ENCODE measurements at places on chromosomes 6 and 20. TPM values are rescaled to one million over a fixed set of nuclear protein-coding genes. Genes with fewer than 3 reads are reported as not detected.

- no peak for DNase-seq
Observed at GRCh38 chr6:133369773-133370272, 128.7 kb downstream of the EYA4 start.

GRCh38 chr6:166003569-166003968, 164.1 kb downstream of the TBXT start:
- DNase-seq, result no peak

DNA sequence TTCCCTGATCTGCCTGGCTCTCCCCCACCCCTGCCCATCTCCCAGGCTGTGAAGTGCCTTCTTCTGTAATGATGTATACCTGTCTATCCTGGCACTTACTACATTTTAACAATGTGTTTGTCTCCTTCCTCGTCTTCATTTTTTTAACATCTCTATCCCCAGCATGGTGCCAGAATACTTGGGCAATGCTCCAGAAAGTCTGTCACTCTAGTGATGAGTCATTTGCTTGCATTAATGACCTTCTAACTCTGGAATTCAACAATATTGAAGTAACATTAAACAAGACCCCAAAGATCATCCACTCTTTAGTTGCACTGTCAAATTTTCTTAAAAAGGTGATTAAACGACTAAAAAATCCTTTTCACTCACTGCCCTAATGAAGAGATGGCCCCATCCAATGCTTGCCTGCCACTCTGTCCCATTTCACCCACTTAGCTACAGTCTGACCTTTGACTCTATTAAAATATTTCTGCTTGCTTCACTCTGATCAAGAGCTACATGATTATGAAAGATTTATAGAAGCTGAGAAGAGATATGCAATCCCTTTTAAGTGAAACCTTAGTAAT, 7.7 kb upstream of the KLHL31 start:
- no peak for DNase-seq

- no peak for DNase-seq
Observed at GRCh38 chr6:35494161-35494563, 2.7 kb downstream of the TEAD3 start.

- DNase-seq, result no peak
Observed at GRCh38 chr6:52994839-52995088, 320 bp downstream of the GSTA4 start.

- DNase-seq, result no peak
Observed at GRCh38 chr6:135179920-135180541, 1.1 kb upstream of the MYB start.

GRCh38 chr6:139370999-139371345, 3.5 kb downstream of the CITED2 start:
- no peak for DNase-seq

DNA sequence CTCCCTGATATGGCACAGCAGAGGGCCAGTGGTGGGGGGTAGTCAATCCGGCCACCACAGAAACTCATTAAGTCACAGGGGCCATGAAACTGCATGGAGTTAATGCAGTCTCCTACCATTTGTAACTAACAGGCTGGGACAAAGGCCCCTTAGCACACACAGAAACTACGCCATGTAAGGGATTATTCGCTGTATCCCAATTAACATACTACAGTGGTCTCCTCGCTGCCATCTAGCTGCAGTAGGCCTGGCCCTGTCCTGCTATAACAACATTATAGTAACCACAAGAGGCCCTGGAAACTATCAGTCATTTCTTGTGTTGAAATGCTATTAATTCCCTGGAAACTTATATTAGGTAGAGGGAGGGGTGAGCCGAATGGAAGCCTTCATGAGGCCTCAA, 72.3 kb upstream of the CCN2 start:
- DNase-seq, result no peak

DNA sequence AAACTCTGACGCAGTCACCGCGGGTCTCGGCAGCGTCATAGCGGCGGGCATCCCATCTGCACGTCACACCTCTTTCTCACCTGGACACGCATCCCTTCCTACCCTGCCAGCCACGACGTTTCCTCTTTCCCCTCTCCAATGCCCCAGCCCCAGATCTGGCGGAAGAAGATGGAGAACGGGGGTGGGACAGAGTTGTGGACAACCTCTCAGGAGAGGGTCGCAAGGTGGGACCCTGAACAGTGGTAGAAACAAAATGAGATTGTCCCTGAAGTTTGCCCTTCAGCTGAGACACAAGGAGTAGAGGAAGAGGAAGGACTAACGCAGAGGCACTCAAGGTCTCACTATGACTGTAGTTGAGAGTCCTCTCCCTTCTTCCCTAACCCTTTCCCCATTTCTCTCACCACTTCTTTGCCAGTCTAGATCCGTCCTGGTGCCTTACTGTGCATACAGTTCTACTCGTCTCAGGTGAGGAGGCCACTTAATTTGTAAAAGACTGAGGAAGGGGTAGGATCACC, 562 bp downstream of the TRIM39 start:
- DNase-seq, result no peak

DNA sequence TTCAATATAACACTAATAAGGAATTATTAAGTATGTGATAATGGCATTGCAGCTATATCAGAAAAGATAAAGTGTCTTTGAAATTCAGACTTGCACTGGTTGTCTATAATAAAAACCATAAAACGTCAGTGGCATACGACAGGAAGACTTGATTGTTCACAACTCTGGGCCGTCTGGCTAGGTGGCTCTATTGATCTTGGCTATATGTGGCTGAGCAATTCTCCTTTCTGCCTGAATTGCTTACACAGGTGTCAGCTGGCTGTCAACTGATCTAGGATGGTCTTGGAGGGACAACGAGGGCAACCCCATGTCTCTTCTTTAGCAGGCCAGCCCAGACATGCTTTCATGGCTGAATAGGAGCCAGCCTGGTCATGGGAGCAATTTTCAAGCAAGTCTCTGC, 359.1 kb downstream of the QKI start:
- DNase-seq, result no peak

GRCh38 chr20:47236639-47236900, 119.9 kb downstream of the ZMYND8 start:
- DNase-seq, result no peak

- DNase-seq, result no peak
Observed at GRCh38 chr6:10426781-10427279, 12.0 kb upstream of the TFAP2A start.

DNA sequence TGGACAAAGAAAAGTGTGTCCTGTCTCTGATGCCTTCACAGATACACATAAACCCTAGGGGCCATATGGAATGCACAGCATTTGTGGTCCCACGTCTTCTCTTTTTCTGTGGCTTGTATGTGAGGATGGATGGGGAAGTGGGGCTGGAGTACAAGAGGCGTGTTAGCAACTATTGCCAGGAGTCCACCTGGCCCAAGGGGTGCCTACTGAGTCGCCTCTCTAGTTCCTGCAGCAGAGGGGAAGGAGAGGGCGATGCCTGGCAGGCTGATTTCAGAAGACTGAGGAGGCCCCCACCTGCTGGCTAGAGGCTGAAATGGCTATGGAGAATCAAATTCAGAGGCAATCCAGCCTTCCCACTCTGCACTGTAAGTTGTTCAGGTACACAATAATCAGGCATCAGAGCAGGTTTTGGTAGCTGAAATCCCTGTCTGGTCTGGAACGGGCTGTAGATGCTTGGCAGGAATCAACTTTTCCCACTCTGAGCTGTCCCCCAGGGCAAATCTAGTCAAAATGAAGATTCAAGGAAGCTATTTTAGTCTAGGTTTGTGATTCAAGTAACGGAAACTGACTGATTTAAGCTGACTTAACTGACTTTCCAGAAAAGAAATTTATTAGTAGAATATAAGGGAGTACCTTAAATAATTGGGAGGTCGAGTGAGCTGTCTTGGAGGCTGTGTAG, 14.9 kb upstream of the PPARD start:
- peak; percentile 81 for DNase-seq

DNA sequence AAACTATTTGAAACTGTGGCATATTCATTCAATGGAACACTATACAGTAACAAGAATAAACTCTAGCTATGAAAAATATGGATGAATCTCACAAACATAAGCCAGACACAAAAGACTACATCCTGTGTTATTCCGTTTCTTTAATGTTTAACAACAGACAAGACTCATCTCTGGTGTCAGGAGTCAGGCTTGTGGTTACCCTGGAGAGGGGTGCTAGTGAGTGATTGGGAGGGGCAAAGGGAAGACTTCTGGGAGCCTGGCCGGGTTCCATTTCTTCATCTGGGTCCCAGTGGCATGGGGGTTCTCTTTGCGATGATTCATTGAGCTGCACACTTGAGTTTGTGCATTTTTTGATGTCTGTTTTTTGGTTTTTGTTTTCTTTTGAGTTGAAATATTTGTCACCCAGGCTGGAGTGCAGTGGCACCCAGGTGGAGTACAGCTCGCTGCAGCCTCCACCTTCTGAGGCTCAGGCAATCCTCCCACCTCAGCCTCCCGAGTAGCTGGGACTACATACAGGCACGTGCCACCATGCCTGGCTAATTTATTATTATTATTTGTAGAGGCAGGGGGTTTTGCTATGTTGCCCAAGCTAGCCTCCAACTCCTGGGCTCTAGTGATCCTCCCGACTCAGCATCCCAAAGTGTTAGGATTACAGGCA, 21.2 kb upstream of the TTPAL start:
- DNase-seq, result no peak

GRCh38 chr6:16324184-16324583, 85.8 kb downstream of the GMPR start:
- no peak for DNase-seq

GRCh38 chr6:101443315-101443714, 49.8 kb downstream of the GRIK2 start:
- no peak for DNase-seq

DNA sequence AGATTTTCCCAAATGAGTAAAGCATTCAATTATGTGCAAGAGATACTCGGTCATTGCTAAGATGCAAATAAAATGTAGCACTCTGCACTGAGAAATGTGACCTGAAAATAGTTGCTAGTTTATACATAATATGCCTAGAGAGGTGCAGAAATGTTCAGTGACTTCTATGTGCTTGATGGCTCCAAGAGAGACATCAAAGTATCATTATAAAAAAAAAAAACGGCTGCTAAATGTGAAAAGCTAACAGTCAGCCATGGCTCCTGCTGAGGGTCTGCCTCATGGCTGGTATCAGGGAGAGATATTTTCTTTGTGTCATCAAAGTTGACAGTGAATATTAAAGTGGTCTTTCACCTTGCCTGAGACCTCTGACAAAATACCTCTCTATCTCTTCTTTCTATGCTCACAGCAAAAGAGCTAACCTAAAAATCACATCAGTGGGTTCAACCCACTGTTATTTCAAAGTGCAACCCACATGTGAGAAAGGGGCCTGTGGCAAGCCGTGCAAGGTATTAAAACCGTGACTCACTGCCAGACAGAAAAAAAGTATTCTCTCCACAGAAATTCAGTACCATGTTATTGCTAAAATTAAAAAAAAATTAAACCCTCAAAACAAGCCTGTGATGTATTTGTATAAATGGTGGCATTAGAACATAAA, 259.0 kb downstream of the HIVEP2 start:
- no peak for DNase-seq

DNA sequence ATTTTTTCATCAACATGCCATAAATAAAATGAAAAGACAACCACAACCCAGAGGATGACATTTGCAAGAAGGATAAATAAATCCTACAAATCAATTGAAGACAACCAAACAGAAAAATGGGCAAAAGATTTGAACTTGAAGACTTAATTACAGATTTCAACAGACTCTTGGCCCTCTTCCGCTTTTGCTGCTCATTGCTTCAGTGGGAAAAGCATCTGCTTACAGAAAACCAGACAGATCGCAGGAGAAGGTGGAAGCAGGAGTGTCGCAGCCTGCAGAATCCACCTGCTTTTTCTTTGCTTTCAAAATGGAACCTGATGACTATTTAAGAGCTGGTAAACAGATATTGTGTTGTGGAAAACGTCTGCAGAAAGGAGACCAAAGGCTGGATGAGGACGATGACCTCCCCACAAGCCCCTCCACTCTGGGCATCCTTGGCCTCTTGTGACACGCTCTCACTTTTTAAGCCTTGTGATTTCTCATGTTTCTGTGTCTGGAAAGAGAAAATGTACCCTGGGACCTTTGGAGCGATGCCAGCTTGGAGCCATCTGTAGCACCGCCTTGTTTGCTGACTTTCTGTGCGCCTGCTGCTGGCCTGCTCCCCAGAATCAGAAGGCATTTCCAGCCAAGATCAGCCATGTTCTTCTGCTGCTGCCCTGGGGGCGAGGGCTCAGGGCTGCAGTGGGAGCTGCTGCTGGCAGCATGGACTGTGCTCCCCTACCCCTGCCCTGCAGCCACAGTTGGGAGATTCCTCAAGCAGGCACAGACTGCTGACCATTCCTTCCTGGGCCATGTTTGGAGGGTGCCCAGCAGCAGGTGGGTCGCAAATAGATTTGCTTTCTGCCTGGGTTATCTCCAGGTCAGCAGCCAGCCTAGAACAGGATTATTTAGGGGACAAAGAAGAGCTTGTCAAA, 3.6 kb upstream of the CSTL1 start:
- no peak for DNase-seq

Gene SESN1
- total RNA-seq, result 23.0 TPM

Gene F13A1
- total RNA-seq, result not detected

Gene TMEM63B
- total RNA-seq, result 14.7 TPM

Gene SAPCD1
- total RNA-seq, result 14.6 TPM

Gene TRIM31
- total RNA-seq, result not detected

Gene MICAL1
- 125 TPM for total RNA-seq

Gene SIM1
- total RNA-seq, result 0.08 TPM

Gene ATXN1
- 83.1 TPM for total RNA-seq
